ENCODE measurements at places on chromosomes 7 and 10. TPM values are rescaled to one million over a fixed set of nuclear protein-coding genes. Genes with fewer than 3 reads are reported as not detected.

The SUMF2 gene
- total RNA-seq: 50.6 TPM

The MKX gene
- total RNA-seq: 0.50 TPM

The DYNC1I1 gene
- total RNA-seq: 23.6 TPM

The MALSU1 gene
- total RNA-seq: 78.7 TPM

The CDK14 gene
- 53.5 TPM for total RNA-seq

The PTPRN2 gene
- 2.3 TPM for total RNA-seq

The NRCAM gene
- 0.47 TPM for total RNA-seq

GRCh38 chr10:117663750-117664149, 121.2 kb downstream of the EMX2 start:
- no peak for DNase-seq

DNA sequence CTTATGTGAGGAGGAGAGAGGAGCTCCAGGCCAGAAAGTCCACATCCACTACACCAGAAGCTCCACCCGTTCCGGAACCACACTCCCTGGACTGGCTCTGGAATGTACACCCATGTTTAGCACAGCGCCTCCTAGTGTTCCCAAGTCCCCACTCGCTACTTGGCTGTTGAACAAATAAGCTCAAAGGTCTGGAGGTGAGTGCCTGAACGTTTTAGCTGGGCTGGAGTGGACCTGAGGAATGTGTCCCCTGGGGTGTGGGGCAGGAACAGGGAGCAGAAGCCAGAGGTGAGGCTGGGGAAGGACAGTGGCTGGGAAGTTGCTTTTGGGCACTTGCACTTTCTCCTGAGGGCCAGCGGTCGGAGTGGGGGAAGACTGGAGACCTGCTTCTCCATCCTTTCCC, 164.1 kb upstream of the CDCA7L start:
- peak; percentile 41 for DNase-seq

DNA sequence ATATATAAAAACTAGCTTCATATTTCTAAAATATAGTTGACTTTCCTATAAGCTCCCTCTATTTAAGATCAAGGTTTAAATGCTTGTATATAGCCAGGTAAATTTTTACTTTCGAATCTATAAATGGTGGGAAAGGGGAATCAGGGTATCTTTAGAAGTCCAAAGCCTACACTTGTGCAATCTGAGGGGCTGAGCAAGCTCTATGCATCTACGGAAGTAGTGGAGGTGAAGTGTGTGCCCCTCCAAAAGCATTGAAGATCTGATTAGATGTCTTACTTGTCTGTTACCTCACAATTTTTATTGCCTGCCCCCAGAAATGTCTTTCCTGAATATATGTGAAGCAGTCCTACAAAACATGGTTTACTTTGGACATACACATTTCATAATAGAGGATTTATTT, 1.6 kb downstream of the AKAP9 start:
- no peak for DNase-seq

- no peak for DNase-seq
Observed at GRCh38 chr10:28544058-28544457, 11.1 kb downstream of the WAC start.

GRCh38 chr10:96704563-96704962, 15.8 kb downstream of the PIK3AP1 start:
- no peak for DNase-seq

DNA sequence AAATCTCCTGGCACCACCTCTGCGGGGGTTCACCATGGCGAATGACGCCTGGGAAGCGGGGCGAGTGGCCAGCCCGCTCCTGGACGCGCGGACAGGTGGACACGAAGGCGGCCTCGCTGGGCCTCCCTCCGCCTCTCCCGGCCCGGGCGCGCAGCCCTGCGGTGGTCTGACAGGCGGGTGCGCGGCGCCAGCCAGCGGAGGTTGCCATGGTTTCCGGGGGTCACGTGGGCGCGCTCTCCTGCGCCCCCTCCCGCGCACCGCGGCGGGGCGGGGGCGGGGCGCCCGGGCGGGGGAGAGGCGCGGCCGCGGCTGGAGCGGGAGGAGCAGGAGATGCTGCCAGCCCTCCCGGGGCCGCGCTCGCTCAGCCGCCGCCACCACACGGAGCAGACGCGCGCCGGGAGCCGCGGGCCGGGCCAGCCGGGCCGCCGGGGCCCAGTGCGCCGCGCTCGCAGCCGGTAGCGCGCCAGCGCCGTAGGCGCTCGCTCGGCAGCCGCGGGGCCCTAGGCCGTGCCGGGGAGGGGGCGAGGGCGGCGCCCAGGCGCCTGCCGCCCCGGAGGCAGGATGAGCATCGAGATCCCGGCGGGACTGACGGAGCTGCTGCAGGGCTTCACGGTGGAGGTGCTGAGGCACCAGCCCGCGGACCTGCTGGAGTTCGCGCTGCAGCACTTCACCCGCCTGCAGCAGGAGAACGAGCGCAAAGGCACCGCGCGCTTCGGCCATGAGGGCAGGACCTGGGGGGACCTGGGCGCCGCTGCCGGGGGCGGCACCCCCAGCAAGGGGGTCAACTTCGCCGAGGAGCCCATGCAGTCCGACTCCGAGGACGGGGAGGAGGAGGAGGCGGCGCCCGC, at the start of gene PRKAR2B:
Gene PRKAR2B, plus strand, starts transcription at position 359 of the 848 bp plus-strand sequence. Its CDS starts 203 bp downstream, at position 562.
- DNase-seq: peak; percentile 81

GRCh38 chr7:77830649-77831355, 32.2 kb downstream of the PHTF2 start:
- no peak for DNase-seq

DNA sequence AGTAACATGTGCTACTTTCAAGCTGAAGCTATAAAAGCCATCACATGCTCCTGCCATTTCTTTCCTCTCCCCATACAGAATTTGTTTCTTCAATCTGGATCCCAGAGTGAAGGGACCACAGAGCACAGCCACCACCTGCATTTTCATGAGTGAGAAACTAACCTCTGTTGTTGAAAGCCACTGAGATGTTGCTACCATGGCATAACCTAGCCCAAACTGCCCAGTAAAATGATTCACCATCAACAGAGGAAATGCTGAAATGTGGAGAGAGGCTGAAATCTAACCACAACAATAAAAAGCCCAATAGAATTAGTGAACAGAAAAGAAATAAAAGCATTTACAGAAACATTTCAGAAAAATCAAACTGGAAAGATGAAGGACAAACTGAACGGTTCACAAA, 125.2 kb downstream of the AMPH start:
- no peak for DNase-seq

- peak; percentile 38 for DNase-seq
Observed at GRCh38 chr10:121157998-121158397, 306.8 kb downstream of the WDR11 start.

DNA sequence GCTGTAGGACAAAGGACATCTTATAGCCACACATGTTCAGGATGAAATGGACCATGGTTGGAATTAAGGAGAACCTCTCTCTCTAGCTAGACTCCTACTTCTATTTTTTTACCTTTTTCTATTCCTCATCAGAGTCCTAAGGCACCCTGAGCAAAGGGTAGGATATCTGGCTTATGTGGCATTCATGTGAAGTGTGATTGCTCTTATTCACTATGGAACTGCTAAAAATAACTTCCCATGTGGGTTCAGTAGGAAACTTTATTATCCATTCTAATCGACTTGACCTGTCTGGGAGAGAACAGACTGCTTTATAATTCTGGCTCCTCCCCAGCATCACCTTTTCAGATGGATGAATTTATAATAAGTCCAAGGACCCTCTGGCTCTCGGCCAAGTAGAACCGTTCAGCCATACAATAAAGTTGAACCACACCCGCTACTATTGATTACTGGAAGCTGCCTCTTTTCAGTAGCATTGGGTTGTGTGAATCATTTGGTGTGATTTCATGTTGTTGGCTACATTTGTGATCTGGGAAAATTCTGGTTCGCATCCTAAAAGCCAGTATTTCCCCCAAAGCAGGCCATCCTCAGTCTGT, 117.5 kb downstream of the NRF1 start:
- DNase-seq: no peak

DNA sequence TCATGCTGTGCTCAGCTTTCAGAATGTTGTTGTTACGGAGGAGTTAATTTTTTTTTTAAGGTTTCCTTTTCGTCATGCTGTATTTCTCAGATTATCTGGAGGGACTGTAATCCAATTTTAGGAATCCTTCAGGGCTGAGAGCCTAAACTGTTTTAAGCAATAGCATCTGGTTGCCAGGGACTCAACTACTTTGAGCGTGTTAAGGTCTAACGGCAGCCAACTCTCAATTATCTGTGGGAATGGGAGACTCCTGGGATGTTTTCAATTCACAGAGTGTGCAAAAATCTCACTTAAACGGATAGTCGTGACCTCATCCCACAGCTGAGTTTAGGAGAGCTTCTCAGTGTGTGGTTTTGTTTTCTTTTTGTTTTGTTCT, 291.7 kb downstream of the AUTS2 start:
- no peak for DNase-seq

DNA sequence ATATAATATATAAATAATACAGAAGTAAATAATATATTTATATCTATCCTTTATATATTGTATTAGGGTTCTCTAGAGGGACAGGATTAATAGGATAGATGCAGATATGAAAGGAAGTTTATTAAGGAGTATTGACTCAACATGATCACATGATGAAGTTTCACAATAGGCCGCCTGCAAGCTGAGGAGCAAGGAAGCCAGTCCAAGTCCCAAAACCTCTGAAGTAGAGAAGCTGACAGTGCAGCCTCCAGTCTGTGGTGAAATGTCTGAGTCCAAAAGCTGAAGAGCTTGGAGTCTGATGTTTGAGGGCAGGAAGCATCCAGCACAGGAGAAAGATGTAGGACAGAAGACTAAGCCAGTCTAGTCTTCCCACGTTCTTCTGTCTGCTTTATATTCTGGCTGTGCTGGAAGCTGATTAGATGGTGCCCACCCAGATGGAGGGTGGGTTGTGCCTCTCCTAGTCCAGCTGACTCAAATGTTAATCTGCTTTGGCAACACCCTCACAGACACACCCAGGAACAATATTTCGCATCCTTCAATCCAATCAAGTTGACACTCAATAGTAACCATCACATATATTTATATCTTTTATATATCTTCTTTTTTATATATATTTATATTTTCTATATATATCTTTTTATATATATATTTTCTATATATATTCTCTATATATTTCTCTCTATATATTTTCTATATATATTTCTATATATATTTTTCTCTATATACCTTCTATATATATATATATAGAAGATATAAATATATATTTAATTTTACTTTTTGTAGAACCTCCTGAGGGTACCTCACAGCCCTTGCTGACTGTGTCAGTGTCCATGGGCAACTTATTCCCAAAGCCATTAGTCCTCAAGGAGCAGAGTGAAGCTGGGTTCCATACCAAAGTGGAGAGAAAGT, 24.6 kb upstream of the AKR1B10 start:
- peak; percentile 52 for DNase-seq

GRCh38 chr7:8491544-8492489, 58.4 kb downstream of the NXPH1 start:
- DNase-seq: no peak

DNA sequence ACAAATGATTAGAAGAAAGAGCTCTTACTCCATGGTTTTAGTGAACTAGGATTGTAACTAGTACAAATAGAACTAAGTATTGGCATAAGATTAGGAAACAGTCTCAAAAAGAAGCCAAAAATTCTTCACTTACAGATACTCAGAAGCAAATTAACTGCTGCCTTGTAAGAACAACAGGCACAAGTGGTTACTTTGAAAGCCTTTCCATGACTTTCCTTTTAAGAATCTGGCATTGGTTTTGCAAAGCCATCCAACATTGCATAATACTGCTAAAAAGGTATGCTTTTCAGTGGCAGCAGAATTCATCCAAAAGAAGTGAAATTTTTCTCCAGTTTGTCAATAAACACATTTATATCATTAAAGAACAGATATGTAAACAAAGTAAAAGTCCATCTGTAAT, 126.8 kb upstream of the ODAD2 start:
- DNase-seq: no peak

DNA sequence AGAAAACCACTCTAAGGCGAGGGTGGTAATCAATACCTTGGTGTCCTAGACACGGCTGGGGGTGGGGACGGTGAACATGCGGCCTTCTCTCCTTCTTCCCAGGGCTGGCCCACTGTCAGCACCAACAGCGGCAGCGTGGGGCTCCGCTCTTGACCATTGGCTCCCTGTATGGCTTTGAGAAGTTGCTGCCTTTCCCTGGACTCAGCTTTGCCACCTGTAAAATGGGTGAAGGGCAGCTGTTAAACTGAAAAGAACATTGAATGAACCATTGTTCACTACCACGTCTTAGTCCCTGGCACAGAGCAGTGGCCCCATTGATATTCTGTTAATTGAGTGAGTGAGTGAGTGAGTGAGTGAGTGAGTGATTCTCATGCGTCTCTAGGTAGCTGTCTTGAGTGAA, 95.3 kb downstream of the ZMIZ1 start:
- no peak for DNase-seq

DNA sequence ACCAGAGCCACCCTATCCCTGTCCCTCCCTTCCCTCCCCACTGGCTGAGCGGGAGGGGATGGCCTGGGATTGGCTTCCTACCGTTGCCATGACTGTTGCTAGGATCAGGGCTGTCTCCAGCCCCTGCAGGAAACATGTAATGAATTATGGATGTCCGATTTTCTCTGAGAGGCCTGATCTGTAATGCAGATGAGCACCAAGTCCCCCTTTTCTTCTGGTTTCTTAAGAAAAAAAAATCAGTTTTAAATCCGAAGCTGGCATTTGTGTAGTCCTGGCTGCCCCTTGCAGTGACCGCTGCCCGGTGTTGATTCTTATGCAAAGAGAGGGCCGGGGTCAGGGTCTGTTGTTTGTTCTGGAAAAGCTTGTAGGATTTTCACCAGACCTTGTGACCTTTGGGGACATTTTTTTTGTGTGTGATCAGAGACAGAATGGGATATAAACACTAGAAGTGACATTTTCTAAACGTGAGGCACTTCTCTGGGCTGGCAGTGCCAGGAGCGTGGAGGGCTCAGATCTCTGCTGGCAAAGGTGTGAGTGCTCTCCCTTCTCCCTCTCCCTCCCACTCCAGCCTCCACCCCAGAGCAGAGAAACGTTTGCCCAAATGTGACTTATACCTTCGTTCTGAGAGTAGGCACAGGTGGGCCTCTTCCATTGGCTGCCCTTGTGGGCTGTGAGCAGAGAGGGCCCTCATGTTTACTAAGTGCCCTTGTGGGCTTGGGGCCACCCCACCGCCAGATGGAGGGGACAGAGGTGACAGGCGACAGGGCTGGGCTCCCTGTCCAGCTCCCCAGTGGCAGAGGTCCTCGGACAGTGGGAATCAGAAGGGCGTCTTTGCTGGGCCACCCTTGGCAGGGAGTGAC, 127.5 kb downstream of the DNAJB6 start:
- DNase-seq: no peak

DNA sequence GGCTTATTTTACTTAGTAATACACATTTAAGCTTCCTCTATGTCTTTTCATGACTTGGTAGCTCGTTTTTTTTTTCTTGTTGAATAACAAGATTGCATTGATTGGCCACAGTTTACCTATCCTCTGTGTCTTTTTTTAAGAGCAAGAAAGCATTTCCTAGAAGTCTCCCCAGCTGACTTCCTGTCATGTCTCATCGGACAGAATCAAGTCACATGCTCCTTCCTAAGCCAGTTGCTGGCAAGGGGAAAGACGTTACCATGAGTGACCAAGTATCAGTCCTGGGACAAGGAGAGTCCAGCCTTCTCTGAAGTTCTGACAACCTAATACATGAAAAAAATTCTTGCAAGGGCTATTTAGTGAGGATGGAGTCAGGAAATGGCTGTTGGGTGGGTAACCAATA, 24.9 kb upstream of the SFRP5 start:
- no peak for DNase-seq
